ENCODE measurements at places on chromosomes 11 and 22. TPM values are rescaled to one million over a fixed set of nuclear protein-coding genes. Genes with fewer than 3 reads are reported as not detected.

The USP2 gene
- 9.7 TPM for total RNA-seq

The SLC5A4 gene
- 0.69 TPM for total RNA-seq

The UCP3 gene
- 0.17 TPM for total RNA-seq

The CNTF gene
- total RNA-seq, result 1.6 TPM

GRCh38 chr11:86802601-86803051, 2.3 kb downstream of the PRSS23 start:
- peak; percentile 70 for DNase-seq

DNA sequence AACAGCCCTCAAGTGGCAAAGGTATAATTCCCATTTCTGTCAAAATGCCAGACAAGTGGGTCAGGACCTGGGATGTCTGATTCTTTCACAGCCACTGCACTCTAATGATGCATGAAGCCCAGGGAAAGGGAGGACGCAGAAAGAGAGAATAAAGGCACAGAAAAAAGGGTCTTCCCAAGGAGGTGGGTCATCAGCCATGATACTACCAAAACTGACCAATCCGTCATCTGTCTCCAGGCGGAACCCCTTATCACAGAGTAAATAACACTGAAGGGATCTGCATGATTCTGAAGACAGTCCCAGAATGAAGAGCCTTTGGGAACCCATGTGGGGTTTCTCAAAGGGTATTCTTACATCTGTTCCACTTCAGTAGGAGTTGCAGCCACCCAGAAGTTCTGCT, 73.8 kb upstream of the OPCML start:
- no peak for DNase-seq

- no peak for DNase-seq
Observed at GRCh38 chr11:68213135-68213515, at the start of gene KMT5B. Gene KMT5B, minus strand, starts transcription at chr11:68213296. Its CDS starts 23,220 bp downstream, at chr11:68190076.

DNA sequence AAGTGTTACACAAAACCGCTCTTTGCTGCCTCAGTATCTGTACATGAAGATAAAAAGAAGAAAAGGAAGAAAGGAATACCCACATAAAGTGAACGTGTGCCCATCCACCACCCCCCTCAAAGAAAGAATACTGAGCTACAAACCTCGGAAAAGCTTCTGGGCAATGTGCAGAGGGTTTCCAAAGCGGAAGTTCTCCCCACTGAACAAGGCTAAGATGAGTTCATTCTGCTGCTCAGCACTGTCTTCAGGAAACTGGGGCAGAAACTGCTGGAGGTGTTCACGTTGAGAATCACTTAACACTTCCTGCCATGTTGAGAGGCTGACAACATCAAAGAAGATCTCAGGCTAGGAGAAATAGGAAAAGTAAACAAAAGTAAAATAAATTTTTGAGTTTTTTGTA, 6.9 kb downstream of the NFRKB start:
- DNase-seq, result no peak

DNA sequence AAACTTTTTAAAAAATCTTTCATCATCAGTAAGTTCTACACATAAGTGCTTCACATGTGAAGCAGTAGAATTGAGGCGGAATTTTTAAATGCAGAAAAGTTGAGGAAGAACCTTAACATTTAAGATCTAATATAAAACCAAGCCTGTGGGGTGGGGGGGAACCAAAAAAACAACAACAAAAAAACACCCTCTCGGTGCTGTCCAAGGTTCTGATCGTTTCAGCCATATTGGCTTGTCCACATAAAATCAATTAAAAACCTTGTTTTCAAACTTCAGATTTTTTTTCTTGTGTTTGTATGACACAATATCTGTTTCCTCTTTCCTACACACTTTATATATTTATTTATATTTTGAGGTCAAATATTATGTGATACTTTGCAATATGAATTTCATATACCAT, 130.0 kb downstream of the WNT7B start:
- no peak for DNase-seq

GRCh38 chr11:86116386-86116726, 47.5 kb upstream of the PICALM start:
- peak; percentile 97 for DNase-seq

DNA sequence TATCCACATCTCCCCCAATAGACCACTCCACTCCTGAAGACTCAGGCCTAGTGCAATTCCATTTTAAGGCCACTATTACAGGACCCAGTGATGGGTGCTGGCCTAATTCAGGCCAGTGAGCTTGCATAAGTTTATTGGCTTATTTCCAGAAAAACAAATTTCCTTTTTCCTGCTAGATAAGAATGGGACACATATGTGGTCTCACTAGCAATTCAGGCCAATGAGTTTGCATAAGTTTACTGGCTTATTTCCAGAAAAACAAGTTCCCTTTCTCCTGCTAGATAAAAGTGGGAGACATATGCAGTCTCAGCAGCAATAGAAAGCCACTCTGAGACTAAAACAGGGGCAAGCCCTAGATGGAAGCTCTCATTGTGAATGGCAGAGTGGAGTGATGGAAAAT, 22.4 kb downstream of the ADM start:
- DNase-seq, result peak; percentile 49

GRCh38 chr22:20553947-20554741, 46.7 kb downstream of the MED15 start:
- DNase-seq, result no peak

DNA sequence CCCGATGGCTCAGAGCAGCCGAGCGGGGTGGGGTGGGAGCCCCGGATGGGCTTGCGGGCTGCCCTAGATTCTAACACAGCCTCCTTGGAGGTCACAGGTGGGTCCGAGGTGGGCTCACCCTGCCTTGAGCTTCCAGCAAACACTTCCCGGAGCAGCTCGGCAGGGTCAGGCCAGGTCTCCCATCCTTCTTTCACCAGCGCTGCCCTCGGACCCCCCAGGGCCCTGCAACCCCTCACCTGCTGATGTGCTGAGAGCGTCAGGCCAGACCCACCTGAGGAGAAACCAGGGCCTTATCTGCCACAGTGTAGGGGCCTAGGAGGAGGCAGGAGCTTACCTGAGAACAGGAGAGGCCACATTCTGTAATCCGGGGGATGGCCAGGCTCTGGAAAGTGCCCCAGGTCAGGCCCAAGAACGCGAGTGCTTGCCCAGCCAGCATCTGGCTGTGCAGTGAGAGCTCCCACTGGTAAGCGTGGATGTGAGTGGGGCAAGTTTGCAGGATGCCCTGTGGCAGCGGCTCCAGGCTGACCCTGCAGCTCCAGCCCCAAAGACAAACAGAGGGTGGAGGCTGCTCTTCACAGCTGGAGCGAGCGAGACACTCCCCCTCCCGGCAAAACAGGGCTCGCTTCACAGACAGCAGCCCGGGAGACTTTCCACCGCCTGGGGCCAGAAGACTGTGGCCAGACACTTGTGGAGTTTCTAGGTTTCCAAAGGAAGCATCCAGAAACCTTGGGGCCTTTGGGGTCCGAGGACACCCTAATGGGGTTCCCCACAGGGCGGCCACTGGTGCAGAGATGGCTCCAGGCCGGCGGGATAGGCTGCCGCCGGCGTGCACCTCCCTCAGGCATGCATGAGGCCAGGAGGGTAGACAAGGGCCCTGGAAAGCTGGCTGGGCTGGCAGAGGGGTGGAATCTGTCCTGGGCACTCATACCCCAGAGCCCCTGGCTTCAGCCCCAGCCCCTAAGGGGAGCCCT, at the start of gene IL17REL:
IL17REL (minus strand) TSS at position 555 of the 971 bp plus-strand sequence; CDS start at position 436, 119 bp downstream.
- no peak for DNase-seq

DNA sequence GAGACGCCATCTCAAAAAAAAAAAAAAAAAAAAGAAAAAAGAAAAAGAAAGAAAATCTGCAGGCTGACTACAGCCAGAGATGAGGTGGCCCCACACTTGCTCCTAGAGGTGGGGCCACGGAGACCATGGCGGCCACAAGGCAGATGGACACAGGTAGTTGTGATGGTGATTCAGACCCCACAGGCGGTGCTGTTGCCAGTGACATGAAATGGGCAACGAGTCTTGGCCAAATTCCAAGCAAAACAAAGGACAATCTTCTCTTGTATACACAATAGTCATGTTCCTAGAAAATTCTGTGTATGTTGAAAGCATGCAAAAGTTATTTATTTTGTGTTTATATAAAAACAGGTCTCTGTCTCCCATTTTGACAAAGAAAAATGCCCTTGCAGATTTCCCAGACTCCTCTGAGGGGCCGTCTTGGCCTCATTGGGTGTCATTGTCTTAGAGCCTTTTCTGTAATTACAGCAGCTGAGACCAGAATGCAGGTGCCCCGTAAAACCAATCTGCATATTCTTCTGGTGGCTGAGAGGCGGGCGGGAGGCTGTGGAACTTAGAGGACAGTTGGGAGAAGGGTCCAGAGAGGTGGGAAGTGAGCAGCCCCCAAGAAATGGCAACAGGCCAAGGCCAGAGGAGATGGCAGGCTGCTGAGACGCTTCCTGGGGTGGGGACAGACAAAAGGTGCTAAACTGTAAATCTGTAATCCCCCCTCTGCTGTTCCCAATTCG, 22.5 kb upstream of the DAGLA start:
- DNase-seq, result peak; percentile 47

DNA sequence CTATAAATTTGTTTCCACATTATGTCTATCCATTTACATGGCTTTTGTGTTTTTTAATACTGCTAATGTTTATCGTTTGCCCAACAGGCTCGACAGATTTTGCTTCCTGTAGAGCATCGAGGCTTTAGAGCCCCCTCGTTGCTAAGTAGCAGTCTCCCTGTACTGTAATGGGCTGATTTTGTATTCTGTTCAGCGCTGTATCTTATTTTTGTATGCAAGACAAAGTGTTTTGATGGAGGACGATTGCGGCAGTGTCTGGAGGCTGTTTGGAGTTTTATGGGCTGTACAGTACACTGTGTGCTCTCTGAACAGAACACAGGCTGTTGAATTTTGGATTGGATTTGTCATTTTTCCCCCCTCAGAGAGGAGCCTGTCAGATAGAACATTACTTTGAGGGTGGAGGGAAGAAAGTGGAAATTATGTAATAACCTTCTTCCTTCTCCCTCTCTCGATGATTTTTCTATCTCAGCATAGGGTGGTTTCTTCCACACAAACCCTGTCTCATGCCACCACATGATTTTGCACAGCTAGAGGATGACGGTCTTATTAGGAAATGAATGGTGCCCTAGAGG, 104.4 kb downstream of the ZBTB16 start:
- peak; percentile 57 for DNase-seq

DNA sequence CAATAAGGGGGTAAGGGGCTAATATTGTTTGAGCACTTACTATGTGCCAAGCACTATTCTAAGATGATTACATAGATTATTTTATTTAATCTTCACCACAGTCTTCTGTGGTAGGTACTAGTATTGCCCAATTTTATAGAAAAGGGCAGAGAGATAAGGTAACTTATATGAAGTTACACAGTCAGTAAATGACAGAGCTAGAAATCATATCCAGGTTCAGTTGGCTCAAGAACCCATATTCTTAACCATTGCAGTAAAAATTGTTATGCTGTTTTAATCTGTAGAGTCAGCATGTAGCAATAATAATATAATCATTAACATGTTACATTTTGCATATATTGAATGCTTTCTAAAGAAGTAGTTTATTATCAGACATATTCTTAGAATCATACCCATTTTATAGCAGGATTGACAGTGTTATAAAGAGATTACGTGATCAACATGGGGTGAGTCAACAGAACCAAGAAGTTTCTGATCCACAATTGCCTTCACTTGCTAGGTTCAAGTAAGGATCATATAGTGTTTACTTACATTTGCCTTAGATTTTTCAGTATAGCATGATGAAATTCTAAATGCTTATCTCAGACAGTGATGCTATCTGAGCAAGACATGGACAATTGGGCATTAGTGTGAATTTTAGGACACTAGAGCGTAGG, 46.4 kb downstream of the CSTPP1 start:
- DNase-seq, result no peak

- peak; percentile 32 for DNase-seq
Observed at GRCh38 chr11:109249597-109249996, 172.4 kb upstream of the C11orf87 start.

GRCh38 chr11:79304599-79305212, 136.1 kb downstream of the TENM4 start:
- DNase-seq, result peak; percentile 16

GRCh38 chr22:21703684-21704316, 31.8 kb downstream of the YPEL1 start:
- DNase-seq, result no peak

DNA sequence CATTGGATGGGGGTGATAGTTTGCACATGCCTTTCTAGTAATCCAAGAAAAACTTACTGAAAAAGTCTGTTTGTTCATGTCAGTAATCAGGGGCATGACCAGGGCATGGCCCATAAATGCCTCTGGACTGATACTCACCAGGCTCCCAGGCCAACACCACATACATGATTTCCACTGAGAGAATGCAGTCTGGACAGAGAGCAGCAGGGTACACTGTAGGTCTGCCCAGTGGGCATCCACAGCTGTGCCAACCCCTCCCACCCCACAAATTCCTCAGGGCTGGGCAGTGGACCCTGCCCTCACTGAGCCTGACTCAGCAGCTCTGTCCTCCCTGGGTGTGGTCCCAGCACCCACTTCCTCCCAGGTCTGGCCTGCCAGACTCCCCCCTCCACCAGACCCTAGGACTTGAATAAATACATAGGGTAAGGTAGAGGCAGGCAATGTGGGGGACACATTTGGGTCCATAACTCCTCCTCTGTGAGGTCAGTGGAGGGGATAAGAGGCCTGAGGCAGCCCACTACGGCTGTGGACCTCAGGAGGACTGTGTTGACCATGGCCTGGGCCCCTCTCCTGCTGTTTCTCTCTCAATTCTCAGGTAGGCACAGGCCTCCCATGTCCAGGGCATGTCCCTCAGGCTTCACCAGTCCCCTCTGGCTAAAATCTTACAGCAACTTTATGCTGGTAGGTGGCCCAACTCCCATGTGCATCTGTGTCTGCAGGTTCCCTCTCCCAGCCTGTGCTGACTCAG, 92.2 kb upstream of the TOP3B start:
- peak; percentile 79 for DNase-seq

- peak; percentile 98 for DNase-seq
Observed at GRCh38 chr11:96155627-96156378, 187.2 kb downstream of the MAML2 start.

DNA sequence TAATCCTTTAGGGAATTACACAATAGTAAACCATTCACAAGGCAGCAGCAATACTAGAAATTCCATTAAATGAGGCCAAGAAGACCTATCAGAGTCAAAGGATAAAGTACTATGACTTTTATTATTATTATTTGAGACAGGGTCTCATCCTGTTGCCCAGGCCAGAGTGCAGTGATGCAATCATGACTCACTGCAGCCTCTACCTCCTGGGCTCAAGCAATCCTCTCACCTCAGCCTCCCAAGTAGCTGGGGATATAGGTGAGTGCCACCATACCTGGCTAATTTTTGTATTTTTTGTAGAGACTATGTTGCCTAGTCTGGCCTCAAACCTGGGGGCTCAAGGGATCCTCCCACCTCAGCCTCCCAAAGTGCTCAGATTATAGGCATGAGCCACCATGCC, 51.8 kb downstream of the TTC28 start:
- no peak for DNase-seq

GRCh38 chr11:112357488-112357887, 96.8 kb upstream of the PLET1 start:
- no peak for DNase-seq

GRCh38 chr11:113447621-113448315, 27.4 kb downstream of the DRD2 start:
- DNase-seq, result no peak

All from renal cortical epithelial cell (primary cell).